Stimulated activated CD8-positive, alpha-beta memory T cell treated with anti-CD3 and anti-CD28 coated beads, Interleukin-15, amount 100 ng/mL, for 4 hours (primary cell): ENCODE measurements at places on chromosomes 3 and 15.

GRCh38 chr15:56772868-56773639 is 39.7 kb upstream of the ZNF280D start:
- no peak for DNase-seq

GRCh38 chr15:44193651-44194322 is 1.3 kb downstream of the FRMD5 start:
- DNase-seq = no peak

DNA sequence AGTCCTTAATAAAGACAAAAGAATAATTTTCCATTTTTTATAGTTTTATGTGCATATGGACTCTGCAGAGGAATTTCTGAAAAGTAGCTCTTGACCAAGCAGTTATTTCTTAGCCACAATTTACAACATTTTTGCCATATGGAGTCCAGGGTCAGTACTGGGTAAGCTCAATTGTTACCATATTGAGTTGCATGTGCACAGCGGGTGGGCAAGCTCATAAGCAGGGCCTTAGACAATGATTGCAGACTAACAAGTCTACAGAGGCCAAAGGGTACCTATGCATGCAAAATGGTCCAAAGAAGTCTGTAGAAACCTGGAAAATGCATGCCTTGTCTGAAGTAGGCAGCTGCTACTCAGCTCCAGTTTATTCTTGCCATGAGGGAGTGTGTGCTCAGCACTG is 19.0 kb upstream of the ARHGEF26 start:
- no peak for DNase-seq

DNA sequence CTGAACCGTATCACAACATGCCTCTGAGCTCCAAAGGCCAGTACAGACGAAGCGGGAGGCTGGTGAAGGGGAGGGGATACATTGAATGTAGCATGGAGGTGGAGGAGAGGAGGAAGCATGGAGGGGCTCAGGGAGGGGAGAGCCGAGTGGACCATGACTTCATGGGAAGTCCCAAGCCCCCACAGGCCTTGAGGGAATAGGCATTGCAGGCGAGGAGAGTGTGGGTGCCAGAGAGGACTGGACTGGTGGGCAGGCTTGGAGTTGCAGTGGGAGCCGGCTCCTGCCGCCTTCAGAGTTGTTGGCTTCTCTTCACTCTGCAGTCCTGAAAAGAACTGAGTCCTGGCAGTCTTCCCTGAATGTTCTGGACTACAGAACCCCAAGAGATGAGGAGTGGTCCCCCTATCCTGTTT is 3.3 kb upstream of the RNU6-1 start:
- no peak for DNase-seq

GRCh38 chr3:156397534-156397933 is 157.4 kb downstream of the SSR3 start:
- DNase-seq = no peak
